ENCODE measurements at places on chromosomes 5 and 9.

- no peak for DNase-seq
Observed at GRCh38 chr5:171577042-171577758, 157.8 kb downstream of the FGF18 start.

- DNase-seq, result no peak
Observed at GRCh38 chr9:76137931-76138330, 247.5 kb downstream of the PCSK5 start.

- no peak for DNase-seq
Observed at GRCh38 chr5:55386356-55386755, 78.6 kb downstream of the MTREX start.

- no peak for DNase-seq
Observed at GRCh38 chr9:79769476-79770275, 197.9 kb downstream of the TLE4 start.

DNA sequence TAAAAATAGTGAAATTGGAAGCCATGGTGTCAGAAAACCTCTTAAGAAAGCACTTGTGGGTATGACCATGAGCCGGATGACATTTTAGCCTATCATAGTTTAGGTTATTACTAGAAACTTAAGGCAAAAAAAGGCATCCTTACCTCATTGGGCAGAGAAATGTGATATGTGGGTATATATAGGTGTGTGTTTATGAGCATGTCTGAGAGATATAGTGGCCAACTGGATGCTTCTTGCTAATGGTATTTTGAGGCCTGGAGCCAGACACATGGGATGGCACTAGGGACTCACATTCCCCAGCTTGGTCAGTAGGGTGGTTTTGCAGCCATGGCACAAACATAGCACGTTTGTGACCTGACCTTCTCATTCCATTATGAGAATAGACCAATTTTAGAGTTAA lies 295.6 kb upstream of the MEF2C start:
- no peak for DNase-seq

DNA sequence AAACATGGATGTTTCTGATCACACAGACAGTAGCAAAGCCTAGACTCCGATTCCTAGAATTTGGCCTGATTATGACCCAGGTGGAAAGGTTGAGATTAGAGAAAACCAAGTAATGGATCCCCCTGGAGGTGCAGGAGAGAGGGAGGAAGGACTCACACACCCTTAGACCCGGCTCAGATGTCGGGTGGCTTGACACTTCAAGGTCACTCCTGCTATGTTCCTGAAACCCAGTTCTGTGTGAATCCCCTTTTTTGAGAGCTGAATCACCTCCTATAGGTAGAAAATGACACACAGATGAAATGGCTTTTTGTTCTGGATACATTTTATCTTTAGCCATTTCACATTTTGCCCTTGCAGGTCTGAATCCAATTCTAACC lies 192.8 kb downstream of the ARRDC3 start:
- no peak for DNase-seq

GRCh38 chr5:41856644-41857491 lies 13.4 kb downstream of the OXCT1 start:
- no peak for DNase-seq

DNA sequence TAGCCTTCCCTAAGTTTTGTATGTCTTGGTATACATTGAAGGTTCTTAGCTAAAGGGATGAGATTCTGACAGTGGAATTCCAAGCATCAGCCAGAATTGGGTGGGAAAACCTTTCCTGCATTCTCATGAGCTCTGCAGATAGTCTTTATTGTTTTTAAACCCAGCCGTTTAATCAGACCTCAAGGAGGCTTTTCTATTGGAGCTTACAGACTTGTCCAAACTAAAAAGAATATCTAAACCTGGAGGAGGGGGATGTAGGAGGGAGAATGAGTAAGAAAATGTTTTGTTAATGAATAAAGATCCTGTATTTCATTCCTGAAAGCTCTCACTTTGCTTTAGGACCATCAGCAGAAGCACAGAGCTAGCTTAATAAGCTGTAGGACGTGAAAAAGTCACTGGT lies 41.7 kb downstream of the EBF1 start:
- DNase-seq, result no peak

DNA sequence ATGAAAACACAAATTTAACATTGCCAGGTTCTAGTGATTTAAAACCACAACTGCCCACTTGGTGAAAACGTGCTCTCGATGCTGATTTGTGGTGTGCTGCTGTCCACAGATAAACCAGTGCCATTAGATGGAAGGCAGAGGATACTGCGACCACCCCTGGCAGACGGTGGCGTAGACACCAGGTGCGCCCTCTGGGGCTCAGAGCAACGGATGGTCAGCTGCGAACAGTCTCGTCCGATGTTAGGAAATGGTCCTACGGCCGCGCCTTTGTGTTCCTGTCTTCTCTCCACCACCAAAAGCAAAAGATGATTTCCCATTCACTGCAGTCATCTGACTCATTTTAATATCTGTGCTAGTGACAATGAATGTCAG lies 43.2 kb downstream of the UBE2QL1 start:
- DNase-seq, result no peak

DNA sequence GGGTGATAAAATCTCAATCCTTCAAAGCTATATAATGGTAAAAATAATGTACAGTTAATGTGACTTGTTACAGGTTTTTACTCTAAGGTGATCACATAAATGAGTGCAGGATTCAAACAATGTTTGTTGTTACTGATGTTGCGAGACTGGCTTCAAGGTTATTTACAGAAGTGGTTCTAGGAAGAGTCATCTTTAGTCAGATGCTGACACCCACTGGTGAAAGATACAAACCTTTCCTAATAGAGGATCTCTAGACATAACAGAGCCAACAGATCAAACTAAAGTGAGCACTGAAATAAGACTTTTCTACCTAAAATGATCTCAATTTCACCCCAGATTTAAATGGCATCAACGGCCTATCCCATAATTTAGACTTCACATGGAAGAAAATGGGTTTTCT lies 20.2 kb downstream of the ARSB start:
- DNase-seq, result no peak
